Renal cortex interstitium (tissue), 15 donors: ENCODE measurements at places on chromosomes 2 and 18.

DNA sequence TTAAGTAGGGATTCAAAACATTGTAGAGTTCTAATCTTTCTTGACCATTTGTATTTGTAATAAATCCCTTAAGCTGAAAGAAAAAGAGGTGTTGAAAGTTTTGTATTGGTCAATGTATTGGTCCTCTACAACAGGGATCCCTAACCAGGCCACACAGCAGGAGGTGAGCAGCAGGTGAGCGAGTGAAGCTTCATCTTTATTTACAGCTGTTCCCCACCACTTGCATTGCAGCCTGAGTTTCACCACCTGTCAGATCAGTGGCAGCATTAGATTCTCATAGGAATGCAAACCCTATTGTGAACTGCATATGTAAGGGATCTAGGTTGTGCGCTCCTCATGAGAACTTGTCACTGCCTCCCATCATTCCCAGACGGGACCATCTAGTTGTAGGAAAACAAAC is 715.7 kb upstream of the NXPH2 start:
- DNase-seq: no peak

DNA sequence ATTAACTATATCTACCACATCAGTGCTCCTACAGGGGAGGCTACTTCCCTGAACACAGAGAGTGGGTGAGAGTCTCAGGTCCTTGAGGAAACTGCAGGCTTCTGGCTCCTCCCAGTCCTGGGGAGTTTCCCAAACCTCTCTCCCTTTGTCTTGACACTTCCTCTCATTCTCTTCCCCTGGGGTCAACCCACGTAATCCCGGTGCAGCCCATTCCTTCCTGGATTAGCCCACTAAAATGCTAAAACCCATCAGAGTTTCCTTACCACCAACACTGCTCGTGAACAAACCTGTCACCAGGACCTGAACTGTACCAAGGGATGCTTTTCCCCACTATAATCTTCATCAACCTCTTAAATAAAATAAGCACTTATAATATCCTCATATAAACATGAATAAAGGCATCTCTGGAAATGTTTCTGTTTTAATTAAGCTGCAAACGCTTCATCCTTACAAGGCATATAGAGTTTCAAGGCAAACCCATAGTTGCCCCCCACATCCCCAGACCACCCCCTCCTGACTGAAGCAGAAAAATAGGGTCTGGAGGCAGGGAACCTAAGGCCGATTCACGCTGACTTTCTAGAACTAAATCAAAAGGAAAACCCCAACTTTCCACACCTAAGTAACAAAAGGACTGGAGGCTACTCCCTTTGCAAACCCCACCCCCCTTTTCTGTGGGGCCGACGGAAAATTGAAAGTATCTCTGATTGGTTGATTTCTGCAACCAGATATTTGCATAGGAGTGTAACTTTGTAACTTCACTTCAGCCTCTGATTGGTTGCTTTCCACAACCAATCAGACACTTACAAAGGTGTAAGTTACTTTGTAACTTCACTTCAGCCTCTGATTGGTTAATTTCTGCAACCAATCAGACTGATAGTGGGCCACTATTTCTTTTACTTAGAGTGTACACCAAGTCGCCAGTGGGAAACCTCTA is 19.0 kb downstream of the TMSB10 start:
- no peak for DNase-seq

- no peak for DNase-seq
These were observed 1089.9 kb upstream of the SLC39A10 start for GRCh38 chr2:194566907-194567660.

DNA sequence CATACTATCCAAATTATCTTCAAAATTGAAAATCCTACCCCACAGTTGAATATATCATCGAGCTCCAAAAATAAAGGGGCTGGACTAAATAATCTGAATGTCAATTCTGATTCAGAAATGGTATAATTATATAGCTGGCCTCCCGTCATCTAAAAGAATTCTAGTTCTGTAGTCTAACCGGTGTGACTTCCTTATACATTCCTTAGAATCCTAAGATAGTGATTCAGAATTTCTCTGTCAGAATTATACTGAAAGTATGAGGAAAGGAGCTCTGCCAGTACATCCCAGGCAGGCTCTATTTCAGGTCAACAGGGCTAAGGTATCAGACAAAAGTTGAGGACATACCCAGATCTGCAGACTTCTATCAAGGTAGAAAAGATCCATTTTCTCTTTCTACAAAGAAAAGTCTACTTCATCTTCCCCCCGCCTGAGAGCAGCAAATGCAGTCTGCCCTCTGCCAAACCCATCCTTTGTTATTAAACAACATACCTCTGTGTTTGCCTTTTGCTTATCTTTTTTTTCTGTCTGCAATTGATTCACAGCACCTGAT is 128.5 kb downstream of the METTL4 start:
- no peak for DNase-seq

- DNase-seq: no peak
These were observed 3.6 kb downstream of the ARID5A start for GRCh38 chr2:96540136-96540535.
